AG10803 (cell line): ENCODE measurements at places on chromosomes 6 and 20.
A peak's percentile ranks its signal among the peaks of the same experiment; 100 is the strongest.

DNA sequence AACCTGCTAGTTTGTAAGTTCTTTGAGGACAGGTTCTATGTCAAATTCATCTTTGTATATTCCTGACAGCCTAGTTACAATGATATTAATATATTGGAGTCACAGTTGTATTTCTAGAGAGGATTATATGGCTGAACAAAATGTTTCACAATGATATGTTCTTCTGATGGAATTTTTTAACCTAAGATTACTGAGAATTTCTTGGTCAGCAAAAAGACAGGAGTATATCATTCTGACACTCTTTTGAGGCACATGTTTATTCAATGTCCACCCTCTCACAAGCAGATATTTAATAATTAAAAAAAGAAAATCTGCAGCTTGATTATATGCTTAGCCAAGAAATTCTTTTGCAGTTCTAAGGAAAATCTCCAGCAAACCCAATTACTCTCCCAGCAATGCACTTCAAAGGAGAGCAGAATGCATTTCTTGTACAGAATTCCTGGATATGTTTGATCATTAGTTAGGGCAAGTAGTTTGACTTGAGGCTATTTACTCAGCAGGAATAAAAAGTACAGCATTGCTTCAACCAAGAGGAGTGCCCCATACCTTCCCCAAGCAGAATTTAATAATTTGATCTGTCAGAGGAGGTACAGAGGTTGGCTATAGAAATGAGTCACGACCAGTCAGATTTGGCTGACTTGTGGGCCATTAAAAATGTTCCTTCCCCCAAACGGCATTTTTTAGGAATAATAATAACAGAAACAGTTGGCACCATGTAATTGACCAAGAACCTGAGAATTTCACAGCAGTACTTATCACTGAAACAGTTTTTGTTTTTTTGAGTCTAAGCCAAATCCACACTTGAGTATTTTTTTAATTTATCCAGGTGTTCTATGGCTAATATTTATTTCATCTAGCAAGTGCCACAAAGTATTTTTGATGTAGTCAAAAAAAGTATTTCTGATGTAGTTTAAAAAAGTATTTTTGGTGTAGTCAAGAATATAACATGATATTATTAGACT is 508.1 kb upstream of the FLRT3 start:
- no peak for DNase-seq

GRCh38 chr6:46222286-46222685 is 51.5 kb upstream of the ENPP5 start:
- no peak for DNase-seq

- no peak for DNase-seq
Observed at GRCh38 chr20:19015351-19016139, 196.9 kb upstream of the SLC24A3 start.

GRCh38 chr6:42746463-42747391 is 824 bp upstream of the TBCC start:
- peak; percentile 92 for DNase-seq

DNA sequence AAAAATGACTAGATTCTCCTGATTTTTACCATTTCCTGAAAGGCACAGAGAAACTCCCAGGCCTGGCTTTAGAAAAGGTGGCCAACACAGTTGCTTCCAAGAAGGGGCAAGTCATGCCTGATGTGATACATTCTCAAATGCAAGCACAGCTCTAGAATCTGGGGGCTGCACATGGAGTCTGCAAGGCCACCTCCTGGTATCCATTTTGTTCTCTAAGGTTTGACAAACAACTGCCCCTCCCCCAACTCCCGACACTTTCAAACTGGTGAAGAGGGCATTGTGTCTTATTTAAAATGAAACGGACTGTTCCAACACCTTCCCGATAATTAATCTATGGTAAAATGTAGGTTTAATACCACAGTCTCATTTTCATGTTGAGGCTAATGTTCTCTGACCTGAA is 220.2 kb upstream of the CEP162 start:
- no peak for DNase-seq

DNA sequence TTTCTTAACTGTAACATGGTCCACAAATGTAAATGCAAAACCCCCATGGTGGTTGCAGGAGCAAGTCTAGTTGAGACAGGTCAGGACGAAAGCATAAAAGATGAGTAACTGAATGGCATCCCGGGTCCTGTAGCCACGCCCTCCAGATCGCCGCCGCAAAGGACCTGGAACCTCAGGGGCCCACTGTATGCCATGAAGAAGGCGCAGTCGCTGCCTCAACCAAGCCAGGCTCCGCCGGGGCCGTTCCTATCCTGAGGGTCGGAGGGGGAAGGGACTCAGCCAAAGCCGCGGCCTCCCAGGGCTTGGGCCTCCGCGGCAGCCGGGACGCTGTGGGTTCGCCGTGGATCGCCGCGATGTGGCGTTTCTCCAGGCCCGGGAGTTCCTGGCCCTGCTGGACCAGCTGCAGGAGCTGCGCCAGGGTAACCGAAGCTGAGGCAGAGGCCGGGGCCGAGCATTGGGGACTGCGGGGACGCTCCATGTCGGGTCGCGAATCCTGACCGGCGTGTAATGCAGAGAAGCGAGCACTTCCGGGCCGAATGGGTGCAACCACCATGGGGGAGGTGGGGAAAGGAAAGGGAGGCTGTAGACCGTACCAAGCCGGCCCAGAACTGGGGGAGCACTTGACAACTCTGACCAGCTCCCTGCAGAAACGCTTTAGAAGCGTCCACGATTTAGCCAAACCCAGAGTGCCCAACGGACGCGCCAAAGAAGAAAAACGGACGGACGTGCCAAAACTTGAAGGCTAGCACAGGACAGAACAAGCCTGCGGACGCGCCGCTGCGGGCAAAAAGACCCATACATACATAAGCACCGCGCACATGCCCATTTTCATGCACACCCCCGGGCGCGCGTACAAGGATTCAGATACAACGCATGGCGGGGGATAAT is 11.1 kb downstream of the RPL7L1 start:
- peak; percentile 98 for DNase-seq

- DNase-seq: no peak
Observed at GRCh38 chr6:16168121-16168520, 39.2 kb downstream of the MYLIP start.

DNA sequence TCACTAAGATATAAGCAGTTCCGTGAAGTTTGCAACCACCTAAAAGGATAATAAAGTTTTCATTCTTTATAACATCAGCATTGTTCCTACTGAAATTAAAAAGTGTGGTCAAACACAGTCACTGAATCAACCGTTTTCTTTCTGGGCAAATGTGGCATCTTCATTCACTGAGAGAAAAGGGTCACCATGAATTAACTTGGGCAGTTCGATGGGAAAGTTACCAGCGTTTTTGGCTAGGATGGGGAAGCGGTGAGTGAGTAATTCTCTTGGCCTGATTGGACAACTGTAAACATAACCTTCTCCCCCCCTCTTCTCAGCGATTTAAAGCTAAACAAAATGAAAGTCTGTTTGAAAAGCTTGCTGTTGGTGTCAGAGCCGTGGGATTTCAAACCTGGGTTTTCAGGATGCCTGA is 181.8 kb downstream of the SASH1 start:
- DNase-seq: peak; percentile 86

GRCh38 chr6:89862698-89863097 is 31.6 kb upstream of the GJA10 start:
- DNase-seq: no peak

DNA sequence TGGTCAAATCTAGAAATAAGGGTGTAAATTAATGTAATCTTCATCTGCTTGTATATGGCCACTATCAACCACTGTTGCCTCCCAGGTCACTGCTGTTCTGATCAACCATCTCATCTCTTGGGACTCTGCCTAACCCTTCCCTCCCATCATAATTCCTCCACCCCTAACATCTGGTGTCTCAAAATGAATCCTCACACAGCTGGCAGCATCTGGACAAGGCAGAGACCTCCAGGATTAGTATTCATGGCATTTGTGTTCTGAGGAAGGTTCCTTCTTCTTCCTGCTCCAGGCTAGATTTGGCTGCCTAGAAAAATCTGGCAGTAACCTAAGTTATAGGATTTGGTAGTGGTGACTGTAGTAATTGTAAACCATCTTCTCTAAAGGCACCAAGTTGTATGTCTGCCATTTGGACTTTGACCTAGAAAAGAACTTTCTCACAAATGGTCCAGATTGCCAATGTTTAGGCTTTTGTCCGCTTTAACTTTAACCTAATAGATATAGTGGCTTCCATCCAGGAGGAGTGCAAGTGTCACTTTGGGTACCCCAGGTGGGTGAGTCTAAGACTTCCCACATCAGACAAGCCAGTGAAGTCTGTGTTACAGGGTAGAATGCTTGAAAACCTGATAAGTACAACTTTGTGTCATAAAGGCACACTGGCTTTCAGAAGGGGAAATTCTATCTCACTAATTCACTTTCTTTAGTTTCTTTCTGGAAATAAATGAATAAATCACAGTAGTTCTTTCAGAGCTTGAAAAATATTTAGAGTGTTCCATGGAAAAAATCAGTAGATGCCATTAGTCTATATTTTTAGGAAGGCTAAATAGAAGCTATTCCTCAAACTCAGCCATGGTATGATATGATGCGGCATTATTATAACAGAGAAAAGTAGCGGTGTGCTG is 3.0 kb upstream of the PHACTR2 start:
- DNase-seq: peak; percentile 68

DNA sequence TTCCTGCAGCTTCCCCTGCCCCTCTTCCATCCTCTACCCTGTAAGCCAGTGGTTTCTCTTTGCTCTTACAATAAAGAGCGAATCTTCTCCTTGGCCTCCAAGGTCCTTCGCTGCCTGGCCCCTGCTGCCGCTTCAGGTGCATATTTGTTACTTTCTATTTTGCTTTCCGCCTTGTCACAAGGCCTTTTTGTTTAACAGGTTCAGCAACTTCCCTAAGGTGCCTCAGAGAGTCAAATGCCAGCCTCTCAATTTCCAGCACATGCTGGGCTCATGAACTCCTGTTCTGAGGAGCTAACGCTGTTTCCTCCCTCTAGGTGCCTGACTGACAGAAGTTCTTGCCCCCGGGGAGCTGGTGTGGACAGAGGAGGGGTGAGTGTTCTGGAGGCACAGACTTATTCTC is 42.4 kb upstream of the EPB41L1 start:
- no peak for DNase-seq

- peak; percentile 67 for DNase-seq
Observed at GRCh38 chr6:45880159-45880558, 135.5 kb downstream of the CLIC5 start.

DNA sequence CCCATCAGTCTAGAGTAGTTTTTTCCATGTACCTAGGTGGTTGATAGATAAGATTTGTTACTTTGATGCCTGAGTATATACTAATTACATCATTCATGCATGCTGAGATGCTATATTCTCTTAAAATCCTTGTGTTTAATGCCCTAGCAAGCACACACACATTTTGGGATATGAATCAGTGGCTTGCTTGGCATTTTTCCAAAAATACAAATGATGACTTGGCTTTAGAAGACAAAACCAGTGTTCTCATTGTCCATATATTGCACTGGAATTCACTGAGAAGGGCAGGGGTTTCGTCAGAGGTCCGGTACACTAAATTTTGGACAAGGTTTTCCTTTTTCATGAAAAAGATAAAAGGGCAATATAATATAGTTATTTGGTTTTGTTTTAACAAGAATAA is 24.9 kb downstream of the GTPBP2 start:
- DNase-seq: peak; percentile 65

DNA sequence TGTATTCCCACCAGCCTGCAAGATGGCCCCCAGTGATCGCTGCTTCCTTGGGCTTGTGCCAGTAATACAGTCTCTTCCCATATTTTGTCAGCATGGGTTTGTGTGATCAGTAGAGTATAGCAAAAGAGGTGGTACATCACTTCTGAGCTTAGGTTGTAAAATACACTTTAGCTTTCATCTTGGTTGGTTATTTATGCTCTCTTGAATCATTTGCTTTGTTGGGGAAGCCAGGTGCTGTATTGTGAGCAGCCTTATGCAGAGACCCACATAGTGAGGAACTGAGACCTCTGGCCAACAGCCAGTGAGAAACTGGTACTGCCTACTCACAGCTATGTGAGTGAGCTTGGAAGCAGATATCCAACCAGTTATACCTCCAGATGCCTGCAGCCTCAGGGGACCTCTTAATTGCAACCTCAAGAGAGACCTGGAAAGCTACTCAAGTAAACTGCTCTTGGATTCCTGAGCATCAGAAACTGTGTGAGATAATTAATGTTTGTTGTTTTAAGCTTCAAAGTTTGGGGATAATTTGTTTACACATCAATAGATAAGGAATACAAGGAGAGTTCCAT is 229.3 kb downstream of the FARS2 start:
- no peak for DNase-seq

DNA sequence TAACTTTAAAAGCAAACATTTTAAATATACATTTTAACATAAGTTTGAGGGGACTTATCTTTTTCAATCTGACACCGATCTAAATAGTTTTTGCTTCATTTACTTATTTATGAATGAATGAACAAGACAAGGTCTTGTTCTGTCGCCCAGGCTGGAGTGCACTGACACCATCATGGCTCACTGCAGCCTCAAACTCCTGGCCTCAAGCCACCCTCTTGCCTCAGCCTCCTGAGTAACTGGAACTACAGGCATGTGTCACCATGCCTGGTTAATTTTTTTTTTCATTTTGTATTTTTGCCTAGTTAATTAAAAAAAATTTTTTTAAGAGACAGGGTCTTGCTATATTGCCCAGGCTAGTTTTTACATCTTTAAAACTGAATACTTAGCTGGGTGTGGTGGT is 25.4 kb downstream of the FBXO9 start:
- DNase-seq: peak; percentile 50

DNA sequence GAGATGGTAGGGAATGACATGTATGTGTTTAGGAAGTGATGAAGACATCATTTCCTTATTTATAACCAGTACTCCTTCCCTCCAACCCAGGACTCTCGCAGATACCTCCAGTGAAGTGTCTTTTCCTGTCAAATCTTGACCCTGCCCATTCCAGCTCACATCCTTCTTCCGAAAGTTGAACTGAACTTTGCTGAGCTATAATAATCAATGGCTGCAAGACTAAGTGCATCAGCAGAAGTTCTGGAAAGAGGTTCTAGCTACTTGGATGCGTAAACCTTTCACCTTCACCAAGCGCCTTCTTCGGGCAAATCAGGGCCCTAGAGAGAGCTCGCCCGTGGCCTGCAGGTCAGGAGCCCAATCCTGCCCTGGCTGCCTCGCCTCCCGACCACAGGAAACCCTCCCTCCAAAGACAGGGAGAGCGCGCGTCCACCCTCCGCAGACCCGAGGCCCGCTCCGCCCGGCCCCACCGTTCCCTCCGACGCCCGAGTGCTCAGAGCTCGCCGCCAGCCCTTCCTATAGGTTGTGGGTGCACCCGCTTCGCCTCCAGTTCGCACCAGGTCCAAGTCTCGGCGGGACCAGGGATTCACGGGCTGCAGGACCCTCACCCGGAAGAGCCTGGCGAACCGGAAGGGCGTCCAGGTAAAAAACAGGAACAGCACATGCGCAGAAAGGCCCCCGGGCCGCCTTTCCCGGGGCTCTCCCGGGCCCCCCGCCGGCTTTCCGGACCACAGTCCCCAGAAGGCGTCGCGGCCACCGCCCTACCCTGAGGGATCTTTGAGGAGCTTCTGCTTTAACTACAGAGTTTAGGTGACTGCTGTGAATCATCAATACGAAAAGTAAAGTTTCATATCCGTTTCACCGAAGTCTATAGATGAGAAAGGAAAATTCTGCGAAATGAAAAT is at the start of gene ZNF334:
Gene ZNF334 (minus strand): TSS at position 617 of the 902 bp plus-strand sequence. CDS start 1,457 bp downstream, outside the sequence.
- peak; percentile 38 for DNase-seq

DNA sequence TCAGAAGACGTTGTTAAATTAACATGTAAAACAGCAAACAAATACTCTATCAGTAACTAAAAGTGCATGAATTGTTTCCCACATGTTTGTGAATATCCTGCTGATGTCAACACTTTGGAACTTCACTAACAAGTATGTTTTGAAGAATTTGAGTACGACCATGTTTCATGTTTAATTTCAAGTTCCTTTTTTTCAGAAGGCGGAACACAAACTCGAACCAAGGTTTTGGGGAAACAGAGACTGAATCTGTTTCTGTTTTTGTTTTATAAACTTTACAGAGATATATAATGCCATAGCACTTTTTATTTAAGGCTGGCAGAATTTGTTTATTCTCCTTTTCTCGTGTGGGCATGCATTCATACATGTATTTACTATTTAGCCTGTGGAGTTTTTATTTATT is 509.3 kb upstream of the CITED2 start:
- DNase-seq: peak; percentile 68
